Mesenteric fat pad (tissue), 1 donor: ENCODE measurements at places on chromosomes 5 and 9. TPM values are rescaled to one million over a fixed set of nuclear protein-coding genes. Genes with fewer than 3 reads are reported as not detected.

Gene FOXD1
- total RNA-seq, result 0.32 TPM

Gene ZNF462
- 45.2 TPM for total RNA-seq

Gene HRCT1
- total RNA-seq, result 5.2 TPM

Gene LPAR1
- total RNA-seq, result 42.6 TPM

Gene MYOZ3
- 0.42 TPM for total RNA-seq

Gene FBXL7
- 12.2 TPM for total RNA-seq

Gene LHFPL2
- total RNA-seq, result 76.0 TPM

Gene TBCA
- total RNA-seq, result 137 TPM

Gene MORN5
- not detected for total RNA-seq

Gene TAF11L10
- total RNA-seq, result not detected
